ENCODE measurements at places on chromosomes 2 and 18.

GRCh38 chr2:23420840-23421476, 36.0 kb downstream of the KLHL29 start:
- DNase-seq: no peak

- no peak for DNase-seq
These were observed 170.9 kb downstream of the INHBB start for GRCh38 chr2:120516679-120517314.

DNA sequence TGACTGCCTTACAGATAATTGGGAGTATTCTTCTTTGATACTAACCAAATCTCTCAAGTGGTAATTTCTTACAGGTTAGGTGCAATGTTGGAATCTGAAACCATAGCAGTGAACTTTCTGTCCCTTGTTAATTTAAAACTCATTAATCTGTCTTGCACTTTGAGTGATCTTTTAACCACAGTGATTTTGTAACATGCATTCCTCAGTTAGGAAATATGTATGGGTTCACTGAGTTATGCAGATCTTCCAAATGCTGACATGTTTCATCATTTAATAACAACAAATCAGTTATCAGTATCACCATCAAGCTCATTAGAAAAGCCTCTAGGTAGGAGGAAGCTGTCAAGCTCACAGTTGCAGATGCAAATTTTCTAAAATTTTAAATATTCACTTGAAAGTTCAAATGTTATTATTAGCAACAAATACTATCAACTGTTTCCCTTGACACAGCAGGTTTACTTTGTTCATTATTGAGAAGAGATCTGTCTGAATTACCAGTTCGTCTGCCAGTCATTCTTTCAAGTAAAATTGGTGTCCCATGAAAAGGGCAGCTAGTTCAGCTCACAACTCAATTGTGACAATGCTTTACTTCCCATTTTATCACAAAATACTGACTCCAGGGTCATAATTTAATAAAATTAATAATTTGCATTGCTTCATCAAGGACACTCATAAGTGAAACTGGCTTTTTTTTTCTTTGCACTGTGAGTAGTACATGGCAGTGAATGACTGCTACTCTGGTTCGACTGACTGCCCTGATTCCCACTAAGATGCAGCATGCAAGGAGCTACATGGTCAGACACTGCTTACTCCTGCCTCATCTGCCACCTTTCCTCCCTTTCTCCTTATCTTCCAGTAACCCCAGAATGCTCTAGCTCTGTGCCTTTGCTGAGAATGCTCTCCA, 31.6 kb downstream of the SUCLG1 start:
- DNase-seq: no peak

DNA sequence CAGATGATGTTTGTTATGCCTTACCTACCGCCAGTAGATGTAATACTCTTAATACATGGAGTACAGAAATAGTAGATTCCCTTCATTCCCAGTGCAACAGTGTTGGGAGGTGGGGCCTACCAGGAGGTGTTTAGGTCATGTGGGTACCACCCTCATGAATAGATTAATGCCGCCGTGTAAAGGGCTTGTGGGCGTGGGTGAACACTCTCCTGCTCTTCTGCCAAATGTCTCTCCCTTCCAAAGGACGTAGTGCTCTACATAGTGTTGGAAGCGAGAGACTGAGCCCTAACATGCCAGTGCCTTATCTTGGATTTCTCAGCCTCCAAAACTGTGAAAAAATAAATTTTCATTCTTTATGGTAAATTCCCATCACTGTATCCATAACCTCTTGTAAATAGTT, 30.1 kb downstream of the PLEKHA3 start:
- DNase-seq: no peak

DNA sequence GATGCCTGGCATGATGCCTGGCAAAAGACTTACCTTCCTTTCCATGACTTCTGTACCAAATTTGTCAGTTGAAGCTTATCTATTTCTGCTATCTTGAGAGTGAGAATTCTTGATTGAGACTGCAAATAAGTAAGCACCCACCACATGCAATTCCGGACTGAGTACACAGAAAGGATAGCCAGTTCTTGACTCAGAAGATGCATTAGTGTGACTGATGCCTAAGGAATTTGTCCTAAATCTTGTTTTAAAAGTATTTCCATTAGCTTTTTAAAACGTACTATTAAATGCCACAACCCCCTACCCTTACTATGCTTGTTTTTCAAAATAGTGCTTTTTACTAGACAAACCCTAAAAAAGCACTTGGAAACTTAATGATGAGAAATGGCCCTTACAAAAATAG, 545 bp downstream of the MPP4 start:
- peak; percentile 57 for DNase-seq

- no peak for DNase-seq
These were observed 217.0 kb upstream of the PIEZO2 start for GRCh38 chr18:11366410-11366809.
